DMS79 treated with DMSO at 0.1 percent for 48 hours (cell line): ENCODE measurements at places on chromosomes 11 and 22.

DNA sequence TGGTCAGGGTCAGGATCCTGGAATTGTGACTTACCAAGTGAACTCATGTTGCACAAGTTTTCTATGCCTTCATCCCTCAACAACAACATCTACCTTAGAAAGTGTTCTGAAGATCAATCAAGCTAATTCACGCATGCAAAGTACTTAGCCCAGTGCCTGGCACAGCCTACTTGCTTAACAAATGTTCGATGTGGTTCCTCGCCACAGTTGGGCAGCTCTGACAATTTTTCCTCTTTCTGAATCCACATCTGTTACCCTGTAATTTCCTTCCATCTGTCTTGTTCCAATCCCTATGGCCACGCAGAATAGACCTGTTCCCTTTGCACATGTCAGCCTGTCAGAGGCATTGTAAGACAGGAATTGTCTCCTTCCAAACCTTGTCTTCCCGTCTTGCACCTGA, 1415.2 kb downstream of the TBC1D22A start:
- DNase-seq: no peak

GRCh38 chr11:109088086-109088485, 333.9 kb upstream of the C11orf87 start:
- no peak for DNase-seq

GRCh38 chr11:35079611-35080010, 59.4 kb upstream of the CD44 start:
- no peak for DNase-seq

GRCh38 chr11:11186249-11186648, 166.8 kb downstream of the CSNK2A3 start:
- no peak for DNase-seq

DNA sequence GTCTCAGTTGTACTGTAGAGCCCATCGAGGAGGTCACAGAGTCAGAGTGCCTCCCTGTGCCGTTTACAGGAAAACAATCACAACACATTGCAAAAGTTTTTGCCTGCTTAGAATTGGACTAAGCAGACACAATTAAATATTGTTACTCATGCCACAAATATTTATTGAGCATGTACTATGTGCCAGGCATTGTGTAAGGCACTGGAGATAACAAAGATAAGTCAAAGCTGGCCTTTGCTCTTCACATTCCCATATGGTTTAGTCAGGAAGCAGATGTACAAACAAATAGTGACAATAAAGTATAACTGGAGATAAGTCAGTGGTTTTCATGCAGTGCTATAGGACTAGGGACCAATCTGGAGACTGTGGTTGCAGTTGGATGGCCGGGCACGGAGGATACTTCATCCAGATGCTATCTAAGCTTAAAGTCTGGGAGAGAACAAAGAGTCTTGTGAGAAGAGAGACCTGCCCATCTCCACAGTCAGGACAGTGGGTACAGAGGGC, 550.7 kb downstream of the INSC start:
- no peak for DNase-seq

- DNase-seq: no peak
Observed at GRCh38 chr11:109507331-109507730, 85.3 kb downstream of the C11orf87 start.
